ENCODE measurements at places on chromosomes 7 and 10. TPM values are rescaled to one million over a fixed set of nuclear protein-coding genes. Genes with fewer than 3 reads are reported as not detected.
A peak's percentile ranks its signal among the peaks of the same experiment; 100 is the strongest.

Gene ICA1
- total RNA-seq = 2.9 TPM

Gene PDK4
- total RNA-seq = 0.21 TPM

Gene CALHM1
- total RNA-seq = 0.40 TPM

Gene ZMIZ2
- 158 TPM for total RNA-seq

Gene NKX1-2
- total RNA-seq = not detected

Gene TAC1
- not detected for total RNA-seq

DNA sequence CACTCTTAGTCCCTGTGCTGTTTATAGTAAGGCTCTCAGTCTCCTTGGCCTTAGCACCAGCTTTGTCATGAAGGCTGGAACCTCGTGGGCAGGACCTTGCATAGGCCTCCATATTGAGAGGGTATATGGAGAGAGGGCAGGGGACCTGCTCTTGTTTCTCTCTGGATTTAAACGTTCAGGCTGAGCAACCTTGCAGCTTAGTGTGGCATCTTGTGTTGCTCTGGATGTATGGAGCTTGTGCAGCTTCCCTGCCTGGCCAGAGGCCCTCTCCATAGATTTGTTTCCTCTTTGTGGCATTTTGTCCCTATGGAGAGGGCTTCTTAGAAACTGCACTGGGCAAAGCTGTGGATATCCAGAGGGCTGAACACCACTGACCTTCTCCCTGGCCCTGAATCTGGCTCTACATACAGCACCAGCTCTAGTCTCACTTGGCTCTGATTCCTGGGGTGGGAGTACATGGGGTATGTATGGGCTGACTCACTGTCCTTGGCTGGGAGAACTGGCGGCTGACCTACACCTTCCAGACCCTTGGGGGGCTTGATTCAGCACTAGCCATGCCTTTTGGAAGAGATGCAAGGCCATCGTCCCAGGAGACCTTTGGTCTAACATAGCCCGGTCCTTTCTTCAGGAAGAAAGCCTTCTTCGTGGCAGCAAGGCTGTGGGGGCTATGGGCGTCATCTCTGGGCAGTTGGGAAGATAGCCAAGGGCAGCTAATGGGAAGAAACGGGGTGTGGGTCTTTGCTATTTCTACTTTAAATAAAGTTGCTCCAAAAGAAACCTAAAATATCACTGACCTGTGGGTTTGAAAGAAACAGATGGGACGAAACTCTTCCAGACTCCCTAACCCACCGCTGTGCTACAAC is 30.5 kb downstream of the ITPRIP start:
- DNase-seq = no peak

GRCh38 chr7:17401791-17402627 is 103.6 kb downstream of the AHR start:
- peak; percentile 78 for DNase-seq

DNA sequence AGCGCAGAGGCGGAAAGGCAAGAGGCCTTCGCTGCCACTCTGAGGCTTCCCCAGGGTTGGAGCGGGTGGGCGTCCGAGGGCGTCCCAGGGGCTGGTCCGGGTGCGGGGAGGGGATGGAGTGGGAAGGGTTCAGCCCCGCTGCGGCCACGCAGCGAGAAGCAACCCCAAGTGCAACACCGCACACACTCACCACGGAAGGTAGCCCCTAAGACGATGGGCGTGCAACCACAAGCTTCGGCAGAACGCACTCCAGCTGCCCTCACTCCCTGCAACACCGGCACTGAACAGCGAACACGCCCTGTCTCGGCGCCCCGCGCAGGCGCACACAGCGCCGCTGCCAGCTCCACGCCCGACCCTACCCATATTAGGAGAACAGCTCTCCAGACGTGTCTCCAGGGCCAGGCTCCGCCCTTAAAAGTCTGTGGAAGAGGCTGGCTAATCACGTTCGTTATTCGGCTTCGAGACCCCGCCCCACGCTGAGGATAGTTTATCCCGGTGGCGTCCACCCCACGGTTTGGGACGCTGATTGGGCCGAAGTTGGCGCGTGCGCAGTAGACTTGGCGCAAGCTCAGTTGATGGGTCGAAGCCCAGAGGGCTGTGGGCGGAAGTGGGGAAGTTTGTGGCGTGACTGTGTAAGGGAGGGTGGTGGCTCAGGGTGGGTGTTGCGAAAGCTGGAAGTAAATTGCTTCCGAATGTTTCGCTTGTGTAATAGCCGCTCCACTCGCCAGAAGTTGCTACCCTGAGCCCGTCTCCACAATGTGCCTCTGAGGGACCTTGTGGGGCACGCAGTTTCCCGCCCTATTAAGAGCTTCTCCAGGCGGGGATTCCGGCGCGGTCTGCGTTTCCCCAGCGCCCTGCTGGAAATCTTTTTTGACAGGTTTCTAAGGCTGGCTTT is at the start of gene RSU1:
Gene RSU1, minus strand, starts transcription at position 300 of the 895 bp plus-strand sequence. CDS start 343 bp downstream, outside the sequence.
- DNase-seq = peak; percentile 98

DNA sequence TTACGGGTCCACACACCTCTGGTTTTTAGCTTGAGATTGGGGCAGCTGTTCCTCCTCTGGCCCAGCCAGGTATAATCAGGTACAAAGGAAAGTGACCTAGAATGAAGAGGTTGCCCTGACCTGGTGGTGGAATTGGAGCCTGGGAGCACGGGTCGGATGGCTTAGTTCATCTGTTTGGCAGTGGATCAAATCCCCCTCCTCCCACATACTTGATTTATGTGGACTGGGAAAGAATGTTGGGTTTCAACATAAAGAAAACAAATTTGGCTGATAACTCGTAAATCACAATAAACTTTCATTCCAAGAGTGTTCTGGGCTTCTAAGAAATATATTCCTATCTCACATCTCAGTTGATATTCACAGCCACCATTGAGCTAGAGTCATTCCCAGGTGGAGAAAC is 186.8 kb downstream of the CUX1 start:
- no peak for DNase-seq

DNA sequence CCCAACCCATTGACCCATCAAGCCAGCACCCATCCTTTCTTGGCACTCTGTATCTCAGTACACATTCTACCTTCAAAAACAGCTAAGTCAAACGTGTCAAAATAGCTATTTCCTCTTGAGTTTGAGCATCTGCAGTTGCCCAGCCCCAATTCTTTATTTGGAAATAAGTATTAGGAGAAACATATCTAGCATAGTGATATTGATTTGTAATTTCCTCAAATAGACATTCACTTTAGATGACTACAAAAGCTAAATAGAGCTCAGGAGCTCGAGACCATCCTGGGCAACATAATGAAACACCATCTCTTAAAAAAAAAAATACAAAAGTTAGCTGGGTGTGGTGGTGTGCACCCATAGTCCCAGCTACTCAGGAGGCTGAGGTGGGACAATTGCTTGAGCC is 59.2 kb upstream of the AGBL3 start:
- no peak for DNase-seq

- DNase-seq = no peak
Measured at GRCh38 chr7:137820677-137821420, 25.9 kb downstream of the DGKI start.

DNA sequence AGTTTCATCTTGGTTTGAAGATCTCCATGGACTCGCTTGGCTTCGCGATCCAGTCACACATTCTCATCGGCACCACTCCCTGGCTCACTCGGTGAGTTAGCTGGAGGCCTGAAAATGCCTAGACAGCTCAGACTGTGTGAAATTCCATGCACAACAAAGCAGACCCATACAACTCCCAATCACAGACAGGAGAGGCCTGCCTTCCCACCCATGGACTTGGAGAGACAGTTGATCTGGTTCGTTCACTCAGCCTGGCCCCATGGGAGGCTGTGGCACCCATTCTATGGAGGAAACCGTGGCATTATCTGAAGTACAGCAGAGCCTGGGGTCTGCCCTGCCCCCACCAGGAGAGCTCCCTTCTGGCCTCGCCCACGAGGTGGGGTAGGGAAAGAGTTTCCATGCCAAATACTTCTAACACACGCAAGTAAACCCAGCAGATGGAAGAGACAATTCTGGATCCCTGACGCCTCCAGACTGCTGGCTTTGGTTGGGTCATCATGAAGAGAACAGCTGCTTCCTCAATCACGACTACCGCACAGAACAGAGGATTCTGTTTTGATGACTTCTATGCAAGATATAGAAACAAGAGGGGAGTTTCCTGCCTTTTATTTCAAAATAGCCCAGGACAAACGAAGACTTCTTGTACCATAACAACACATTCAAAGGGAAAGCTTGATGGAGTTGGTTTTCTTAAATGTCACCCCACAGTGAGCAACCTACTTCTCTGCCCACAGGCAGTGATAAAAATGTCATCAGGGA is 15.9 kb downstream of the FAM53B start:
- no peak for DNase-seq

- DNase-seq = no peak
Measured at GRCh38 chr7:142503036-142503435, 245.2 kb upstream of the PRSS58 start.

DNA sequence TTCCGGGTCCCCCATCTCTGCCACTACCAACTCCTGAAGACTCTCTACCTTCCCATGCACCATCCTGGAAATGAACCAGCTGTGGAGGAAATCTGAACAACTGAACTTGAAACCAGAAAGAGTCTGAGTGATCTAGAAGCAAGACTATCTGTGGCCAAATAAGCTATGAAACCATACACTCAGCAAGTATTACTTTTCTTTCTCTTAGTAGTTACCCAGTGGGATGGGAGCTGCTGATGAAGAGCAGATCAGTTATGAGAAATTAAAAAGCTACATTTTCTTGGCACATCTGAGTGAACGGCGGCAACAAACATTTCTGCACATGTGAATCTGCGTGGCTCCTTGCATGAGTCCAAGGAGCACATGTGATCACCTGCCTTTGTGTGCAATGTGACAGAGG is 31.6 kb upstream of the AGK start:
- no peak for DNase-seq

DNA sequence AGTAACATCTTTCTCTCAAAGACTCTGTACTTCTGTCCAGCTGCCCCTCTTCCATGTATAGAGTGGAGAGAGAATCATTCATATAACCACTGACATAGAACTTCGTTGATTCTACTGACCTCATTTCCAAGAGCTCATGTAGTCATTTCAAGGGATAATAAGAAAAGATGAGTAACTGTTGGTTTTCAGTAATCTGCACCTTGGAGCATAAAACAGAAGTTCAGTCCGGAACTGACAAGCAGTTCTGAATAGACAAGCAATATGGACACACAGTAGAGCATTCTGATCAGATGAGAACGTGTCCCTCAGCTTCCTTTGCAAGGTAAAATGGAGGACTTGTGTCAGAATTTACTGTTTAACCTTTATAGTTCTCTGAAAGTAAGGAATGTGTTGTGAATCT is 847.1 kb downstream of the REEP3 start:
- no peak for DNase-seq

DNA sequence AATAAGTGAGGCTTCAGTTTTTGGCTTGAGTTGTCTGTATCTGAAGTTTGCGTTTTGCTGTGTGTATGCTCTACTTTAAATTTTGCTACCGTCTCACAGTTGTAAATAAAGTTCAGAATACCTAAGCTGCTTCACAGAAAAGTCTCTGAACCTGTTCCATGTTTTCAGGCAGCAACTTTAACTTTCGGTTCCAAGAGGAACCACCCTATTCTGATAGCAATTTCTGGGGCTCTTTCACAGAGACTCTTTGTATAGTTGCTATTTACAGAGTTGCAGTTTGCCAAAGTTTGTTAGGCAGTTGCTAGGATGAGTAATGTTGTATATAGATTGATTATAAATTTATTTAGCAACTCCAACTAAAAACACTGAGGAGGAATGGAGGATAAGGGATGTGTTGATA is 5.7 kb downstream of the FAM221A start:
- no peak for DNase-seq

DNA sequence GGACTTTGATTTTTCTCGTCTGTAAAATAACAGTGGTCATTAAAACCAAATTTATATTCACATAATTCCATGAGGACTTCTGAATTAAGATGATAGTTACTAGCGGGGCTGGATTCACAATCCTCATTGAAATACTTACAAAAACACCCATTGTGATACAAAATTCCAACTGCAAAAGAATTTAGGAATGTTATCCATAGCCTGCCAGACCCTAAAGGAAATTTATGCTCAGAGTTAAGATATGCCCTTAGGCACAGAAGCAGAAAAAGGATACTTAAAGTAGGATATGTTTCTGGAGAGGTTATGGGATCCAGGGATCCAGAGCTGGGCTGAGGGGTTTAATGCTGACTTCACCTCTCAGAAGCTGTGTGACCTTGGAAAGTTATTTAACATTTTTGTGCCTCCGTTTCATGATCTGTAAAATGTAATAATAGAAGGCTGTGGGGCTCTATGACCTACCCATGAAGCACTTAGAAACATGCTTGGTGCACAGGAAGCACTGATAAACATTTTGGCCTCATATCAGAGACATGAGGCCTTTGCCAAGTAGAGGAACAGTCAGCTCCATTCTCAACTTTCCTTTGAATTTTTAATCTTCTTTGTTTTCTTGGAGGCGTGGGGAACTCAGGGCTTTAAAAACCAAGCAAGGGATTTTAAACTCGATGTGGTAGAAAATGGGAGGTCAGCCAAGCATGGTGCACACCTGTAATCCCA is 744.7 kb downstream of the KCNMA1 start:
- DNase-seq = no peak

GRCh38 chr7:54112567-54112966 is 429.6 kb upstream of the VSTM2A start:
- no peak for DNase-seq

DNA sequence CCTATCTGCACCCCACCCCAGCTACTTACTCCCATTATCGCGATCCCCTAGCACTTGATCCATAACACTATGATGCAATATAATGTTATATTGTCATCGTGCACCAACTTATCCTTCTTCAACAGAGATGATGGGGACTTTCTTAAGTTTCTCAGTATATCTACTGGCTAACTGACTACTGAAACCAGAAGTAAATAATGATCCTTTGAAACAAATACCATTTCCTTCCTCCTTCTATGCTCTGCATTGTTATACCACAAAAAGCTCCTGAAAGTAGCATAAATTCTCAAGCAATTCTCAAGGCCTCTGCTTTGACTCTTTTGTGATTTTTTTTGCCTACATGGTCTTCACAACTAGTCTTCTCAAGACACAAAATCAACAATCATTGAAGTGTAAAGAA is 68.9 kb downstream of the HTR7 start:
- DNase-seq = peak; percentile 42

DNA sequence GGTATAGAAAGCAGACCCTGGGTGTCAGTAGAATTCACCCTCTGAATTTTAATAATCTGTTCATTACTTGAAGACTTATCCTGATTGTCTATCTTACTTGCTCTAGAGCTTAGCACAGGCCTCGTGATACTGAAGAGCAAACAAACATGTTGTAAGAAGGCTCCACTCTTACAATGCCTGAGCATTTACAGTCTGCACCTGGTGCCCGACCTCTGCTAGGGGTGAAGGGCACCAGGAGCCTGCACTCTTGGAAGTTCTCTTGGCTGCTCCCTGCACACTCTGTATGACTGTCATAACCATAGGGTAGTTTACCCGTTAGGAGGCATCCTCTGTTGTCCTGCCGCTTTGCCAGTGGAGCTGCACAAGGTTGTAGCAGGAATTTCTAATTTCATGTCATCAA is 91.3 kb upstream of the NPY start:
- DNase-seq = no peak

- no peak for DNase-seq
Measured at GRCh38 chr7:158369290-158369689, 218.3 kb downstream of the PTPRN2 start.

All from GM12878 (cell line).